K562 (cell line): ENCODE measurements at places on chromosomes 1 and 21. TPM values are rescaled to one million over a fixed set of nuclear protein-coding genes. Genes with fewer than 3 reads are reported as not detected.

DNA sequence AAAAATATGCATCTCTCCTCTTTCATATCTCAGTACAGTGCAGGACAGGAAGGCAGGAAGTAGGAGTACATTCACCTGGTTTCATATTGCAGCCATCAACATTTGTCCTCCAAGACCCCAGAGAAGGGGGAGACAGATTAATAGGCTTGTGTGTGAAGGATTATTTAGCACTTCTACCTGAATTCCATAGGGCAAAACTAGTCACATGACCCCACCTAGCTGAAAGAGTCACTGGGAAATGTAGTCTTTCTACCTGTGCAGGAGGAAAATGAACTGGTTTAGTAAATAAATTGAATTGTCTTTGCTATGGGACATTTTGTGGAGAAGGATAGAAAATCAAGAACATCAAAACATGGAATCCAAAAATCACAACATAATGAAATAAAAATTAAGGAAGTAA is 13.9 kb upstream of the TRIM33 start:
- DNase-seq: peak; percentile 53
- H3K27ac ChIP-seq: no peak overlapping the region
- no peak overlapping the region for H3K4me3 ChIP-seq
- no peaks in the 10 kb centered on the region for H3K27me3 ChIP-seq
- H3K4me1 ChIP-seq: peaks cover 16% of the 10 kb centered on the region

GRCh38 chr1:58266242-58266641 is 280.3 kb downstream of the OMA1 start:
- no peaks in the 10 kb centered on the region for H3K27me3 ChIP-seq
- H3K4me3 ChIP-seq: no peak overlapping the region
- DNase-seq: no peak

GRCh38 chr1:66048011-66048410 is 255.3 kb downstream of the PDE4B start:
- H3K27me3 ChIP-seq: no peaks in the 10 kb centered on the region
- DNase-seq: no peak
- H3K4me3 ChIP-seq: no peak overlapping the region
- H3K36me3 ChIP-seq: no peaks in the 10 kb centered on the region

DNA sequence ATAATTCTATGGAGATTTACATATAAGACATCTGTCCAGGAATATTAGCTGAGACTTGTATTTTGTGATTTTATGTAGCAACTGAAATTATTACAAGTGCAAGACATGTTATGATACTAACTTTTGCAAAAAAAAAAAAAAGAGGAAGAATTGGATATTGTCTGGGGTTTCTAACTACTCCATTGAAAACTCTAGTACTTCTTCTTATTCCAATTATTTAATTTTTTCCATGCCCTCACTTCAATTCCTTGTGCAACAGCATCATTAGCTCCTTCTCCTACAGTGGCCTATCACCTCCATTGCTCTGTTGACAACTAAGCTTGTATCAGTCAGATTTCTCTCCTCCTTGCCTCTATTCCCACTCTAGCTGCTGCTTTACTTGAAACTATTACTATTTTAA is 126.6 kb downstream of the PTPRC start:
- H3K4me1 ChIP-seq: no peaks in the 10 kb centered on the region
- no peak for DNase-seq
- H3K36me3 ChIP-seq: no peaks in the 10 kb centered on the region
- no peak overlapping the region for H3K4me3 ChIP-seq
- no peak overlapping the region for H3K27ac ChIP-seq
- H3K27me3 ChIP-seq: no peaks in the 10 kb centered on the region

DNA sequence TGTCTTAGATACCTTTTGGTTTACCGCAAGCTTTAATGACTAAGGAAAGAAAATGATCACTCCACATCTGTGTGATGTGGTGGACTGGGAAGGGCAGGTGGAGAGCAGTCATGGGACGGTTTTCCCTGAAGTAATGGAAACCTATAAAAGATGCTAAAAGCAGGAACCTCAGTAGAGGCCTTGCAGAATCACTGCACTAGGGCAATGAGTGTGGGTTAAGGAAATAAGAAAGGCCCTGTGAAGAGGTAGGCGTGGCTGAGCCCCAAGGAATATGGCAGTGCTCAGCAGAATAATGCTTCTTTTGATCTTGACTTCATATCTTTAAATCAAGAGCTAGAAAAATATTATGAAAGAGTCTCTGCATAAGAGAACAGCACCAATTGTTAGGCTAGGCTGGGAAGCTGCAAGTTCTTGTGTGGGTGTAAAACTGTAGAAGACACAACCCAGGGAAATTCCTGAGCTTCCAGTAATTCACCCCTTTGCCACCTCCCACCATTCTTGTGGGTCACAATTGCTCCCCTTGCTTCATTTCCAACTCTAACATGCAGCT is 49.9 kb downstream of the CLCA4 start:
- no peaks in the 10 kb centered on the region for H3K36me3 ChIP-seq
- no peak overlapping the region for H3K27ac ChIP-seq
- H3K27me3 ChIP-seq: no peaks in the 10 kb centered on the region
- no peak for DNase-seq
- no peak overlapping the region for H3K4me3 ChIP-seq
- H3K4me1 ChIP-seq: no peaks in the 10 kb centered on the region

DNA sequence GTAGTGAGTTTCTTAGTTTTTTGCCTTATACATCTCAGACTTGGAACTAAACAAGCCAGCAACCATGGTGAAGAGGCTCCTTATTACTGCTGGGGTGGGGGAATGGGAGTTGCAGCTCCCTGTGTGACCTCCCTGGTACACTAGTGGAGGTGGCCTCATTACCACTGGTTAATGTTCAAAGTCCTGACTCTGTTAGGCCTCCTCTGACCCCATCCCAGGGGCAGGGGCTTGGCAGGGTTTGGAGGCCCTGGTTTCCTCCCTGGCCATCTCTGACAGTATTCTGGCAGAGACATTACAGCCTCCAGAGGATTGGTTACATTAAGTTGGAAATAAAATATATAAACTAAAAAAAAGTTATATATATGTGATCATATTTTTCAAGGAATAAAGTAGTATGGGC is 45.2 kb downstream of the CLIC4 start:
- no peaks in the 10 kb centered on the region for H3K4me1 ChIP-seq
- H3K27ac ChIP-seq: no peak overlapping the region
- no peaks in the 10 kb centered on the region for H3K27me3 ChIP-seq
- DNase-seq: no peak

GRCh38 chr1:81029266-81029665 is 771.5 kb upstream of the ADGRL2 start:
- H3K36me3 ChIP-seq: no peaks in the 10 kb centered on the region
- H3K27me3 ChIP-seq: no peaks in the 10 kb centered on the region
- no peak overlapping the region for H3K27ac ChIP-seq
- H3K4me1 ChIP-seq: no peaks in the 10 kb centered on the region
- no peak for DNase-seq
- H3K4me3 ChIP-seq: no peak overlapping the region

- H3K36me3 ChIP-seq: no peaks in the 10 kb centered on the region
- H3K4me1 ChIP-seq: no peaks in the 10 kb centered on the region
- H3K27ac ChIP-seq: no peak overlapping the region
- no peak for DNase-seq
- H3K4me3 ChIP-seq: no peak overlapping the region
- no peaks in the 10 kb centered on the region for H3K27me3 ChIP-seq
These were observed 35.1 kb upstream of the RGS7 start for GRCh38 chr1:241391926-241392710.

GRCh38 chr1:167168424-167168823 is 52.3 kb upstream of the POU2F1 start:
- DNase-seq: no peak
- no peaks in the 10 kb centered on the region for H3K36me3 ChIP-seq
- H3K4me3 ChIP-seq: no peak overlapping the region
- H3K27me3 ChIP-seq: peaks cover 18% of the 10 kb centered on the region

- peaks cover 52% of the 10 kb centered on the region for H3K27me3 ChIP-seq
- 0 out of 3 replicates have a peak, but pooled peaks cover 9% of the 10 kb centered on the region for H3K4me1 ChIP-seq
- no peak for DNase-seq
- no peak overlapping the region for H3K27ac ChIP-seq
- H3K4me3 ChIP-seq: no peak overlapping the region
These were observed 36.6 kb downstream of the ITPKB start for GRCh38 chr1:226702318-226702956.

DNA sequence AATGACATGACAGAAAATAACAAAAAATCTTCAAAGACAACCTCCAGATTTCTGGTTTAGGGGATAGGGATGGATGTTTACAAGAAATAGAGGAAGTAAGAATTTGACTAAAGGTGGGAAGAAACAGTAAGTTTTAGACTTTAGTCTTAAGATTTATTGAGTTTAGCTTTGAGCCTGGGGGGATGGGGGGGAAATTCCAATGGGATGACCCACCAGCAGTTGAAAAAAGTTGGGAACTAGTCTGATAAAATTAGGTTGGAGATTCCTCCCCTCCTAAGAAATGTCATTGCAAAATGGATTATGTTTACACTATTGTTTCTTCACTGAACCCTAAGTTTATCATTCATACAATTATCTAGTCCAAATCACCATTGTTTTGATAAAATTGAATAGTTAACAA is 28.4 kb downstream of the WDR26 start:
- no peaks in the 10 kb centered on the region for H3K27me3 ChIP-seq
- no peak overlapping the region for H3K27ac ChIP-seq
- no peak for DNase-seq

DNA sequence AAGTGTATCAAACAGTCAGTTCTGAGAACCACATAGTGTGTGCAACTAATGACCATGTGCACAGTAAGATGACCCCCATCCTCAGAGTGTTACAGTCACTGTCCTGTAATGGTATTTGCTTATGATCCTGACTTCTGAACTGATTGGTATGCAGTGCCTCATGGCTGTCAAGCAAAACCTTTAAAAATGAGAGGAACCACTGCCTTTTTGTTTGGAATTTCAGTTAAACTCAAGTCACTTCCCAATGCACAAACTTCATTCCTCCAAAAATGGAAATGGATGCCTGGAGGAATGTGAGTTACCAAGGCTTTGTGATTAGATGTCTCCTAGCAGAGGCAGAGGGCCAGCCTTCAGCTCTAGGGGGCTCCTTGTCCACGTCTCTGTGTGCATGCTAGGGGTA is 10.5 kb downstream of the C1orf198 start:
- H3K27ac ChIP-seq: no peak overlapping the region
- H3K4me3 ChIP-seq: no peak overlapping the region
- no peak for DNase-seq
- no peaks in the 10 kb centered on the region for H3K27me3 ChIP-seq
- H3K36me3 ChIP-seq: no peaks in the 10 kb centered on the region; the same call in 2 of the 3 replicates

DNA sequence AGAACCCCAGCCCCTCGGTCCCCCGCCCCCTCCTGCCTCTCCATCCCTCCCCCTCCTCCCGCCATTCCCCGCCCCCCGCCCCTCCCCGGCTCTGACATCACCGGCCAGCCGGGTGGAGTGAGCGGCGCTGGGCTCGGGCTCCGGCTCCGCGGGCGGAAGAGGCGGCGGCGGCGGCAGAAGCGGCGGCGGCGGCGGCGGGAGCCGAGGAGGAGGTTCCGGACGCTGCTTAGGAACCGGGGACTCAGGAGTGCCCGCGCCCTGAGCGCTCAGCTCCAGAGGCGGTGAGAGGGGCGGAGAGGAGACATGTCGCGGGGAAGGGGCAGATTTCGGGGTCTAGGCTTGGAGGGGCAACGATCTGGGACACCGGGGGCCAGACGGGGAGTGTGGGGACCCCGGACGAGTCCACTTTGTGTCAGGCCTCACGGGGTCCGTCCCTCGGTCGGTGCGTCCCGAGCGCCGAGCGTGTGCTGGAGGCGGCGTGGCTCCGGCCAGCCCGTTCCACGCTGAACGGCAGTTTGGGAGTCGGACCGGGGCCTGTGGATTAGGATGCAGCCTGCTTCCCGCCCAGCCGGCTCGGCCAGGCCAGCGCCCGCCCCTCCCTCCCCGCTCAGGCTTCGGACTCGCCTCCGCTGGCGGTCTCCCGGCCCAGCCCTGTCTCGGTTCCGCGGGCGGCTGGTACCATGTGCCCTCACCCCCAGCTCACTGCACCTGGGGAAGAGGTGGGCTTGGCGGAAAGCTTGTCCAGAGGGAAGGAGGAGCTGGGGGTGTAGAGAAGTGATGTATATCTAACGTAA is at the start of gene PEA15:
Gene PEA15 (plus strand): TSS at position 143 of the 794 bp plus-strand sequence. CDS start 6,161 bp downstream, outside the sequence.
- peaks cover 25% of the 10 kb centered on the region for H3K4me1 ChIP-seq
- peaks cover 35% of the 10 kb centered on the region; the same call in 2 of the 3 replicates for H3K36me3 ChIP-seq
- H3K27ac ChIP-seq: peak within 1 kb of the TSS; percentile 86
- H3K27me3 ChIP-seq: no peaks in the 10 kb centered on the region

- no peak for DNase-seq
- peaks cover 28% of the 10 kb centered on the region for H3K4me1 ChIP-seq
- no peak overlapping the region for H3K27ac ChIP-seq
- no peaks in the 10 kb centered on the region for H3K36me3 ChIP-seq
- H3K4me3 ChIP-seq: no peak overlapping the region
These were observed 193.8 kb downstream of the DYRK1A start for GRCh38 chr21:37560385-37560784.

- H3K27ac ChIP-seq: no peak overlapping the region
- no peak overlapping the region for H3K4me3 ChIP-seq
These were observed 15.5 kb downstream of the ZNF644 start for GRCh38 chr1:91006113-91006908.

- DNase-seq: no peak
- H3K27ac ChIP-seq: no peak overlapping the region
- peaks cover 47% of the 10 kb centered on the region for H3K27me3 ChIP-seq
- no peaks in the 10 kb centered on the region for H3K36me3 ChIP-seq
- H3K4me1 ChIP-seq: no peaks in the 10 kb centered on the region; the same call in 2 of the 3 replicates
- H3K4me3 ChIP-seq: no peak overlapping the region
These were observed 41.1 kb downstream of the UMODL1 start for GRCh38 chr21:42112238-42112637.

DNA sequence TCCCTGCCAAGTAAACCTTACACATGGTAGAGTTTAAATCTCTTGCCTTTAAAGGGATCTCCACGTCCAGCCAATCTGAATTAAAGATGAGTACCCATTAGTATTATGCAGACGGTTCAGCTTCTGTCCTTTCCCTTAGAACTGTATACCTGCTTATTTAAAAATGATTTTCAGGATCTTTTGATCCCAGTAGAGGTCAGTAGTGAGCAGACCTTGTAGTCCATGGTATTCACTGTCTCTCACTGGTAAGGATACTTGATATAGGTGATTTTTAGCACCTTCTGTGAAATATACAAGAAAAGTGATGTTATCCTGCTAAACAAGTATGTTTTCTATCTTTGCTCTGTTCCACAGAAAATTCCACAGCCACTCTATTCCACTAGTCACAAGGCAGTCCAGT is 1211.6 kb upstream of the ADGRL4 start:
- no peak overlapping the region for H3K4me3 ChIP-seq
- no peaks in the 10 kb centered on the region for H3K36me3 ChIP-seq
- H3K27me3 ChIP-seq: no peaks in the 10 kb centered on the region
- no peak overlapping the region for H3K27ac ChIP-seq

GRCh38 chr1:241881440-241881839 is 33.4 kb downstream of the EXO1 start:
- DNase-seq: no peak
- peaks cover 86% of the 10 kb centered on the region for H3K36me3 ChIP-seq
- H3K4me1 ChIP-seq: no peaks in the 10 kb centered on the region
- no peak overlapping the region for H3K27ac ChIP-seq

Gene LRRIQ3
- total RNA-seq: 0.82 and 0.98 TPM in 2 replicates

Gene NLRP3
- not detected in 2 replicates for total RNA-seq

Gene COL9A2
- total RNA-seq: 0.47 and 0.72 TPM in 2 replicates

Gene JAK1
- 43.0 TPM in 2 replicates for total RNA-seq

Gene C1orf94
- not detected in 2 replicates for total RNA-seq
